ENCODE measurements at places on chromosomes 5 and 9.

DNA sequence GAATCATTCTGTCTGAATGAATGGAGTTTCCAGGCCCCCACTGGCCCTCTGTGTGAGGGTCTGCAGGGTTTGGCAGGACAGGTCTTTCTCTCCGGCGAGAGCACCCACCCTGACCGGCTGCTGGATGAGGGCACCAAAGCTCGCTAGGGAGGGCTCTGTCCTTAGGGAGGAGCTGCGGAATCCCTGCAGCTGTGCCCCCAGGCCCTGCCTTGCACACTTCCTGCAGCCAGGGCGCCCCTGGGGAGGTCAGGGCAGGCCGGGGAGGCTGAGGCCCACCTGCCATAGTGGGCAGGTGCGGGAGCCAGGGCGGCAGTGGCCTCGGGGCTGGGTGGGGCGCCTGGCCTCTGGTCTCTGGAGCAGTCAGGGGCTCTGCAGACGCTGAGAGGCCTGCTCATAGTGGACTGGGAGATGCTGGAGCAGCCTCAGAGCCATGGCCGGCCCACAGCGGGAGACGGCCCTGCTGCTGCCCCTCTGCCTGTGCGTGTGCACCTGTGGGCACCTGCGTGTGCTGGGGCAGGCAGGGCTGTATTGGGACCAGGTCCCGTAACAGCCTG is 36.1 kb downstream of the EXOC3 start:
- no peak for DNase-seq

DNA sequence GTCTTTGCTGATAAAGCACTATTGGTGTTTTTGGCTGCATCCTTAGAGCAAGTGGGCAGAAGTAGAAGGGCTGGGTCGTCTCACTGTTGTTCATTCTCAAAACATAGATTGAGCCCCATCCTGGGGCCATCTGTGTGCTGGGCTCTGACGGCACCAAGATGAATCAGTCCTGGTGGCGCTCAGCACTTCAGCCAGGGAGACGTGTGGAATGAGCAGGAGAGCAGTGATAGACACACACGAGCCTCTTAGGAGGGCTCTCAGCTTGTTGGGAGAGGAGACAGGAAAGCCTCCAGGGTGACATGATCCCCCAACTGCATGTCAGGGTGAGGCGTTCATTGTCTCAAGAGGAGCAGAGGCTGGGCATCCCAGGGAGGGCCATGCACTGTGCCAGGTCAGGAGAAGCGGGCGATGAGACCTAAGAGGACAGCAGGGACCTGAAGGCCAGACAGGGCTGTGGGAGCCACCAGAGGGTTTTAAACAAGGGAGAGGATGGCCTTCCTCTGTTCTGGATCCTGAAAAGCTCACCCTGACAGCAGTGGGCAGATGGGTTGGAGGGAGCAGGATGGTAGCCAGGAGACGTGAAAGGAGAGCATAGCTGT is 115.8 kb downstream of the DAB2IP start:
- DNase-seq = no peak

DNA sequence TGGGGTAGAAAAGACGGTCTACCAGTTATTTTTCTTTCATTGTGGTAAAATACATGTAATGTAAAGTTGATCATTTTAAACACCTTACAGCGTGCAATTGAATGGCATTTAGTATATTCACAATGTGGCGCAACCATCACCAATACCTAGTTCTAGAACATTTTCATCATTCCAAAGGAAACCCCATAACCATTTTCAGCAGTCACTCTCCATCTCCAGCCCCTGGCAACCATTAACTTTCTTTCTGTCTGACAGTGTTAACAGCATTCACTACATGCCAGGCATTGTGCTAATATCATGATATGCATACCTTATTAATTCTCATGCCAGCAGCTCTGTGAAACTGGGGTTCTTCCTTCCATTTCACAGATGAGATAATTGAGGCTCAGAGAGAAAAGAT is 32.0 kb downstream of the PTGS1 start:
- DNase-seq = no peak

DNA sequence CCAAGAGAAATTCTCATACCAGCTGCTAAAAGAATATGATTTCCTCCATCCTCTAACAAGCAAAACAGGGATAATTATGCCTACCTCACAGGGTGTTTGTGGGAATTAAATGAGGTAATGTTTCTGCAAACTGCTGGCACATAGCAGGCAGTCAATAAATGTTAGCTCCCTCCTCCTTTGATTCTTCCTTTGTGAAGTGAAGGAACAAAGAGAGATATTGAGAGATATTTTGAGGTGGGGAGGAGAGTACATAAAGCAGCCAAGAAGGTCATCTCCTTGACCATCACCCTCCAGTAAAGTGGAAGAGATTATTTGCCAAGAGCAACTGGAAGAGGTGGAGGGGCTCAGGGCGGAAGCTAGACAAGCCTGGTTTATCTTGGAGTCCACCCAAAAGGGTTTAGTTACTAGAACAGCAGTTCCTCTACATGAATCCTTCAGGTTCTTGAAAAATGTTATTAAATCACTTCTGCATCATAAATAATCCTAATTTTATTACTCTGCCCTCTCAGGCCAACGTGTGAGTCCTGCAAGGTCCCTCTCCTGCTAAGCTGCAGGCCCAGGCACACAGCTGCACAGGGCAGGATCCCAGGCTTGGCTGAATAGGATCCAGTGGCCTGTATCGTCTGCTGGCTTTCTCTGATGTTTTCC is 35.0 kb upstream of the TLE1 start:
- DNase-seq = no peak

DNA sequence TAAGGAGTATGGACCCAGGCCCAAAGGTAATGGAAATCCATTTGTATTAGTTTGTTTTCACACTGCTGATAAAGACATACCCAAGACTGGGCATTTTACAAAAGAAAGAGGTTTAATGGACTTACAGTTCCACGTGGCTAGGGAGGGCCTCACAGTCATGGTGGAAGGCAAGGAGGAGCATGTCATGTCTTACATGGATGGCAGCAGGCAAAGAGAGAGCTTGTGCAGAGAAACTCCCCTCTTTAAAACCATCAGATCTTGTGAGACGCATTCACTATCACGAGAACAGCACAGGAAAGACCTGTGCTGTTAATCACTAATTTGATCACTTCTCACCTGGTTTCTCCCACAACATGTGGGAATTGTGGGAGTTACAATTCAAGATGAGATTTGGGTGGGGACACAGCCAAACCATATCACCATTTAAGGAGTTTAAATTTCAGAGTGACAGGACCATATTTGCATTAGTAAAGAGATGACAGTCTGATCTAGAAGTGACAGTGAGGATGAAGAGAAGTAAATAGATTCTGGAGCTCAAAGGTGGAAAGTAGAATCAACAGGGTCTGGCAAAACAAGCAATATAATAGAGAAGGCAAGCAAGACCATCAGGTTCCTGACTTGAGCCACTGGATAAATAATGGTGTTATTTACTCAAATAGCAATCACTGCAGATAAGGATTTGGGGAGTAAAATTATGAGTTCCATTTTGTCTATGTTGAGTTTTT is 7.5 kb upstream of the FAM169A start:
- no peak for DNase-seq

DNA sequence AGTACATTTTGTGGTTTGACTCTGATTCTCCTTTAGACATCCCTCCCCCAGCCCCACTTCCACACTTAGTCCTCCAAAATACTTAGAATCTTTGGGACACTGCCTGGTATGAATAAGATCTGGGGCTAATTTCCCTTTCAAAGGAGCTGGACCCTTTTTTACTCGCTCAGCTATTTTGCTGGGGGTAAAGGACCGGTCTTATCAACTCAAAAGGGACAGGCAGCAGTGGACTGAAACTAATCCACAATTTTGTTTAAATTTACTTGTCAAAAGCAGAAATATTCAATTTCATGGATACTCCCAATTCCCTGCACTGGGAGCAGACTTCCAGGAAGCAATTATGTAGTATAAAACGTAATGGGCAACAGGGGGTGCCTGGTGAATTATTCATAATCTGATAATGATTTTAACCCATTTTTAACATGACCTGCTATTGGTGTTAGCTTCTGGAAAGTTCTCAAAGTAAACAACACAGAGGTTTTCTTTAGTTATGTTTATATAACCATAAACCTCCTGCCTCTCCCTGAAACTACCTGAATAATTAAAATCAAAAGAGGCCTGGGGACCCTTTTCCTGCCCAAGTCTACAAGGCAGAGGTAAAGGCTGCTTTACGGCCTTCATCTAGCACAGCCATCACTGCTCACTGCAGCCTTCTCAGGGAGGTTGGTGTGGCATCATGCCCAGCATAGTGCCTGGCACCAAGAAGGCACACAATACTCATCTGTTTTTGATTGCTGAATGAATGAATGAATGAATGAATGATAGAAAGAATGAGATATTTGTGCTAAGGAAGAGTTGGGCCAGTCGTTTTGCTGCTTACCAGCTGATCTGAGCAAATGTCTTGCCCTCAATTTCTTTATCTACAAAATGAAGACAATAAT is 44.2 kb upstream of the GNPDA1 start:
- no peak for DNase-seq

DNA sequence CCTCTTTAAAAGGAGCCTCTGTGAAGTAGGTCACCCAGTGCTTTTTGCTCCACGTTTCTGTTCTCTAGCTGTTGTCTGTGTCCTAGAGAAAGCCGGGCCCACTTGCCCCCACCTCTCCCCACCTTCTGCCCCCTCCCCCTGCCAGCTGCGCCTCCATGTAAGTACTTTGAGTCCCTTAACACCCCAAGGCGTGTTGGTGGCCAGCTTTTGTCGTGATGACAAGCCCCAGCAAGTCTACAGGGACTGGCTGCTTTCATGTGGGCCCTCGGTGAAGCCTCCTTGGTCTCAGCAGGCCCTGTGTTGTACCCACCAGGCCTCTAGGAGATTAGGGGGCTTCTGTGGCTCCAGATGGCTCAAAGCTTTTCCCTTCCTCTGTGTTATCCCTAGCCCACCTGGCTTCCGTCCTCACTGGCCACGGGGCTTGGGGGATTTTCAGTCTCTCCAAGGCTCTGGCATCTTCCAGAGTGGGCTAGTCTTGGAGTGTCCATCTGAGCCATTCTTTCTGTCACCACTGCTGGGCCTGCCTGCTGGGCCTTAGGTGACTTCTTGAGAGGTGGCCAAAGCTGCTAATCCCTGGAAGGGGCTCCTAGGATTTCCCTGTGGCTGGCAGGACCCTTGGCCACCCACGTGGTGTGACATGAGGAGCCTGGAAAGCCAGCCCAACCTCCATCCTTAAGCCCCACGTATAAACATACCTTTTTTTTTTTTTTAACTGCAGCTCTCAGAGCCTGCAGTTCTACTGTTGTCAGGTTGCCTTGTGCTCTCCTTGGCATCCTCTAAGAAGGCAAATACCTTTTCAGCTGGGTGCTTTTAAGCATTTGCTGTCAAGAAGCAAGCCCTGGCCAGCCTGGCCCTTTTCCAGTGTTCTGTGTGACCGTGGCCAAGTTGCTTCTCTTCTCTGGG is 1.1 kb upstream of the NDST1 start:
- no peak for DNase-seq

DNA sequence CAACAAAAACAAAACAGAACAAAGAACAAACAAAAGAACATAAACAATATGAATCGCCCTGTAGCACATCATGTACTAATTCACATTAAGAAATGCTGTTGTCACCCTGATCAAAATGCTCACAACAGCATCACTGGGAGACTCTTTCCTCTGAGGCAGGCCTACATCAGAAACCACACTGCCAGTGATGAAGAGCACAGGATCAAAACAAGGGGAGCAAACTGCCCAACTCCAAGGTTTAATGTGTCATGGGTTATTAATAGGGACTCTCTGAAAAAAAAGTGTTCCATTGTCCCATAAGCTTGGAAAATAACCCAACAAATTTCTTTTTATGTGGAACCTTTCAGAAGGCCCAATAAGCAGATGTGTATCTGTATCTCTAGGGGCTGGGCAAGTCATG is 74.2 kb downstream of the PTPN3 start:
- DNase-seq = no peak

DNA sequence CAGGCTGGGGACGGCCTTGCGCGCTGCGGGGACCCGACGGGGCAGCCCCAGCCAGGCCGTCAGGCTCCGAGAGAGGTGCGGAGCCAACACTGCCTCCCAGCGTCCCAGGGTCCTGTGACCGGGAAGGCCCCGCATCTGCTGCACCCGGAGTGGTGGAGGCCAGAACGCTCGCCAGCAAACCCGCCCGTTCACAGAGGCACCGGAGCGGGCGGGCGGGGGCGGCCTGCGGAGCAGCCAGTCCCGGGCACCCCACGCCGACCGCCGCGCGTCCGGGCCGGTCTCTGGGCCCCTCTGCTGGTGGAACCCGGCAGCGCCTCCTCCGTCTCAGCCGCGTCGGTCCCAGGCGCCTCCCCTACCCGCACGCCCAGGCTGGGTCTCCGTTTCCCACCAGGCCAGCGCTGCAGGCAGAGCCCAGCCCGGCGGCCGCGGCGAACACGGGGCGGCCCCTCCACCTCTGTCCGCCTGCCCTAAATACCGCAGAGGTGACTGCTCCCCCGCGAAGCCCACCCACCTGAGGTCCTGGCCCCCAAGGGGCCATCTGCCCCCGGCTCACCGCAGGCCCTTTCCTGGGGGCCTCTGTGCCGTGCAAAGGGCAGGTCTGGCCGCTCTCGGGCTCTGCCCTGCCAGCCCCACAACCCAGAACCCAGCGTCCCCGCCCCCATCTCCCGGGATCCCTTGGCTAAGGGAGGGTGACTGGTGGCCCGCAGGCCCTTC is 15.9 kb downstream of the EXD3 start:
- no peak for DNase-seq

- no peak for DNase-seq
Observed at GRCh38 chr5:168852329-168852728, 273.2 kb upstream of the PANK3 start.

DNA sequence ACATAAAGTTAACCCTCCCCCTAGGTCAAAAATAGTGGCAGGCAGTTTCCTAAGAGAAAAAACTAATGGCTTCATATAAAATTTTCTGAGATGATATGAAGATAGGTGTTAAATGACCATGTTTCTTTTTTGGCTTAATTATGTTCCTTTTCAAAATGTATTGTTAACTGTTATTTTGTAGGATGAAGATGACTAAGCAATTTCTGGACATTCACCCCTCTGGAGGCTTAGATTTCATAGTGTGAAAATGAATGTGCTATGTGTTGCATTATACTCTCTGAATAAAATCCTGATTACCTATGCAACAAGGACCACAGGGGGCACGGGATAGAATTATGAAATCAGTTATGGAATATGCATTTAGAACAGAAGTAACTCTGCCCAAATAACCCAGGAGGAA is 233.5 kb downstream of the MRPS30 start:
- no peak for DNase-seq

DNA sequence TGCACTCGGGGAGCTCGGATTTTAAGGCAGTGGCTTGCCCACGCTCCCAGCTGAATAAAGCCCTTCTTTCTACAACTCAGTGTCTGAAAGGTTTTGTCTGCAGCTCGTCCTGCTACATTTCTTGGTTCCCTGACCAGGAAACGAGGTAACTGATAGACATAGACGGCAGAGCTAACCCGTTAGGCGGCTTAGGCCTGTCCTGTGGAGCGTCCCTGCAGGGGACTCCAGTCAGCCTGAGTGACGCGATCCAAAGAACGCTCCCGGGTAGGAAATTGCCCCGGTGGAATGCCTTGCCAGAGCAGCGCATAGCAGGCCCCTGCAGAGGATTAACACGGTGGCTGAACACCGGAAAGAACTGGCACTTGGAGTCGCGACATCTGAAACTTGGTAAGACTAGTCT is 1.8 kb upstream of the SELENOP start:
- DNase-seq = no peak

- no peak for DNase-seq
Observed at GRCh38 chr9:125655691-125656410, 51.2 kb downstream of the MAPKAP1 start.

- no peak for DNase-seq
Observed at GRCh38 chr9:86098824-86099700, at the start of gene GOLM1. TSS of gene GOLM1 (minus strand) at chr9:86099558. CDS start at chr9:86079320, 20,238 bp downstream.
